ENCODE measurements at places on chromosomes 3 and 15. TPM values are rescaled to one million over a fixed set of nuclear protein-coding genes. Genes with fewer than 3 reads are reported as not detected.

DNA sequence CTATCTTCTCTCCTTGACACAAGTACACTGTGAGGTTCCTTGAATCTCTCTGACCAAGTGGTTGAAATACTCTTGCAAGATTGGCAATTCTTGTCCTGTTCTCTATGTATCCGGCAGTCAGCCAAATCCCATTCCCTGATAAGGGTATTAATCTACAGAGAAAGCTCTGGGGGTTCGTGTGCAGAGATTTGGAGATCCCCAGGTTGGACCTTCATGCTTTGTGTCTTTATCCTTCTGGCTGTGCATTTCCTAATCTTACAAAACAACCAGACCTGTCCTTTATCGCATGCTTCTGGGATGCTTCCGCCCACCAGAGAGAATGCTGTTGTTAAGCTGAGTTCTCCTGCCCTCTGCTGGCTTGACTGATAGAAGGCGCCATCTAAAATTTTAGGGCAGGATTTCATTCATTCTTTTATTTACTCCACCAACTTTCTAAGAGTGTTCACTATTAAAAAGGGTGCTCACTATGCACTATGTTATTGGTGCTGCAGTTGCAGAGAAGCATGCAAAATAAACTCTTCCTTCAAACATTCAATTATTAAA is 8.6 kb upstream of the SST start:
- peak; percentile 71 for DNase-seq

GRCh38 chr3:115581362-115582135 is 41.8 kb upstream of the GAP43 start:
- DNase-seq, result peak; percentile 69

DNA sequence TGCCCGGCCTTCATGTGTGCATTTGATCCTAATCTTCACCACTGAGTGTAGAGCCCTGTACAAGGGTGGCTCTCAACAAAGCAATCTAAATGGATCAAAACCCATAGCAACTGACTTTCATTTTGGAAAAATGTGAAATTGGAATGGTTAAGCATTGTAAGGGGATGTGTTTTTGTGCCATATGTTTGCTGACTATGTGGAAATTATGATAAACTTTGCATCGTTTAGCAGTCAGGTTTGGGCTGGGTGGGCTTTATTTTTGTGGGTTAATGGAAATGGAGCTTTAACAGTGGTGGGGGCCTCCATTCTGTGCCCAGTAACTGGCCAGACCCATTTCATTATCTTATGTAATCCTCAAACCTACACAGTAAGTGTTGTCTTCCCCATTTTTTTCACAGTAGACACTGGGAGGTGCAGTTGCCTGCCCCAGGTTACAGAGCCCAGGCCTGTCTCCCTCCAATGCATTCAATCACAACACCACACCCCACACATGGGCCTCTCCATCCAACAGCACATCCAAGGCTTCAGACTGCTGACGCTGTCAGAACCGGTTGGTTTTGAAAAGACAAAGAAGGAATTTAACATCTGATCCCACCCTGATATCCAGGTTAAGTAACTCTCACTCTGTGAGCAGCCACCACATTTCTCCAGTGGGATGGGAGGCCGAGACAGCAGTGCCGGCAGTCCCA is 136.3 kb upstream of the ABHD17C start:
- no peak for DNase-seq

- no peak for DNase-seq
These were observed at the start of gene GCSAM for GRCh38 chr3:112132975-112133448. Gene GCSAM (minus strand): TSS chr3:112133248. CDS start chr3:112133120, 128 bp downstream.

DNA sequence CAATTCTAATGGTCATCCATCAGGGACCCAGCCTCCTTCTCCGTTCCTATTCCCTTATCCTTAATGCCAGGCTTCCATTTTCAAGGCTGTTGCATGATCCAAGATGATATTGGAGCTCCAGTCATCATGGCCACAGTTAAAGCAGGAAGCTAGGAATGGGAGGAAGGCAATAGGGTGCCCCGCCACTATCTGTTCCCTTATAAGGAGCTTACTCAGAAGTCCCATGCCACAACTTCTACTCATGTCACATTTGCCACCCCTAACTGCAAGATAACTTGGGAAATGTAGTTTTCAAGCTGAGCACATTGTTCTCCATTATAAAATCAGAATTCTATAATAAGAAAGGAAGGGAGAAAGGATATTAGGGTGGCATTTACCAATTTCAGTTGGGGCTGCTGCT is 38.6 kb upstream of the SPSB4 start:
- no peak for DNase-seq

SLCO2A1 gene
- 0.24 TPM for total RNA-seq

- DNase-seq, result peak; percentile 74
These were observed 284 bp upstream of the TSC22D2 start for GRCh38 chr3:150407808-150408220.

- no peak for DNase-seq
These were observed 87.8 kb upstream of the UBE2E2 start for GRCh38 chr3:23115171-23115877.

MASP1 gene
- not detected for total RNA-seq

DNA sequence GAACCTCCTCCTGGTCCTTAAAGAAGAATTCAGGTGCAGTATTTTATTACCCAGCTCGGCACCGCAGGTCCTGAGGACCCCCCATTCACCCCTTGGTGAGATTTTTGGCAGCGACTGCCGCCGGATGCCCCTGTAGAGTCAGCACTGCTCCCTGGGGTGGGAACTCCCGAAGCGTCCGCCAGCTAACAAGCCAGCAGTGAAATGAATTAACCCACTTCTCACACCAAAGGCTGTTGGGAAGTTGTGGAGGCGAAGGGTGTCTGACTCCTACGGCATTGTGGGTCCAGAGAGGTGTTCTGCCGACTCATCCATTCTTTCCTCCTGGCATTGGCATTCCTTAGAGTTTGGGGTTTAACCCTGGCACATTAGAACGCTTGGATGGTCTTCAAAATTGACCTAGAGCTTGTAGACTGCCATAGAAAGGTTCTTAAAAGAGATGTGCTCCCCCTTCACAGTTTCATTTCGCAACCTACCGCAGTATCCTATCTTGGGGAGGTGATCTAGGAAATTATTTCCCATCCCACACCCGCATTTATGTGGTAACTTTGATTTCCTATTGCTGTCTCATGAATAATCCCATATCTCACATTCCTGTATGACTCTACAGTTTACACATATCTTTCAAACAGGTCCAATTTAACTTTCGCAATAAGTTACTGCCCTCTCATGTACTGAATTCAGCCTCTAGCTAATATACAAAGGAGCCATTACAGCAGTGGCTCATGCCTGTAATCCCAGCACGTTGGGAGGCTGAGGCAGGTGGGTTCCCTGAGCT is 879 bp upstream of the EIF5A2 start:
- peak; percentile 92 for DNase-seq
